ENCODE measurements at places on chromosomes 13 and 19.

DNA sequence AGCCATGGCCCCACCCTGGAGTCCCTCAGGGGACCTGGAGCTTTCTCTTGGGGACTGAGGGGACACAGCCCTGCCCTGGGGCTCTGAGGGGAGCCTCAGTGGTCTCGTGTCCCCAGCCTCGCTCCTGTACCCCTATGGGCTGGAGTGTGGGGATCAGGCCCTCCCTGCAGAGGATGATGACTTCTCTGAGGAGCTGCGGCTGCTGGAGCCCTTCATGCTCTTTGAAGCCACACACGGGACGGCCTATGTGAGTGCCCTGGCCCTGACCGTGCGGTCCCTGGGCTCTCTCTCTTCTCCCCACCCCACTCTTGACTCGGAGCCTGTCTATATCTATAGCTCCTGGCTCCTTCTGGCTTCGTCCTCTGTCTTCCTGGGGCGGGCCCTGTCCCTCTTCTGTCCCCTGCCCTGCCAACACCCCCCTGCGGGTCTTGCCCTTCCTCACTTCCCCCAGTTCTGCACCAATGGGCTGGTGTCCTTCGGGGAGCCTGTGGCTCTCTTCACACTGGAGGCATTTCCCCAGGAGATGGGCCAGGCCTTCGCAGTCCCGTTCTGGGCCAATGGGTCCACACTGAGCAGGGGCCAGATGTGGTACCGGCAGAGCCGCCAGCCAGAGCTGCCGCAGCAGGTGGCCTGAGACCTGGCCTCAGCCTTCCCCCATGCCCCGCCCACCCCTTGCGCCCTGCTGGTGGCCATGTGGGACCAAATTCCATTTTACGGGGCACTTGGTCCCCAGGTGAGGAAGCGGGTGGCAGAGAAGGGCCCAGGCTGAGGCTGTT is 33.1 kb downstream of the HPN start:
- no peak for DNase-seq

DNA sequence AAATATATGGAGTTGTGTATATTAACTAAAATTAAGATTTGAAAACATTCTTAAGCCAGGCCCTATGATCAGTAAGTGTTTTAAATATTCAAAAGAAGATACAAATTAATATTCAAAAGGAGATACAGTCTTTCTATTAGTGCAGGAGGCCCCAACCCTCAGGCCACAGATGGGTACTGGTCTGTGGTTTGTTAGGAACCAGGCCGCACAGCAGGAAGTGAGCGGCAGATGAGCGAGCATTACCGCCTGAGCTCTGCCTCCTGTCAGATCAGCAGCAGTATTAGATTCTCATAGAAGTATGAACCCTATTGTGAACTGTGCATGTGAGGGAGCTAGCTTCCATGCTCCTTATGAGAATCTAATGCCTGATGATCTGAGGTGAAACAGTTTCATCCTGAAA is 232.9 kb downstream of the FOXO1 start:
- no peak for DNase-seq

DNA sequence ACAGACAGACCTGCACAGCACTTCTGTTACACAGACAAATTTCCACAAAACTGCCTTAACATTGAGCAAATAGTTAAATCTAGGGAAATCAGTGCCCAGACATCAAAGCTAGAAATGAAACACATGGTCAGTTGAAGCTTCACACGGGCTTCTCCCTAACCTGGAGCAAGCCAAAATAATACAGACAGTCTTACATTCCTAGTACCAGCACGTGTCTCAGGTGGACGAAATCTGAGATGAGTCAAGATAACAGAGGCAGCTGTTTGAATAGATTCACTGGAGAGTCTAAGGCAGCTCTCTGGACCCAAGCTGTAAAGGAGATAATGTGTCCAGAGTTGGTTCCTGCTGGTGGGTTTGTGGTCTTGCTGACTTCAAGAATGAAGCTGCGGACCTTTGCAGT is 4.1 kb upstream of the ZNF699 start:
- DNase-seq = no peak

DNA sequence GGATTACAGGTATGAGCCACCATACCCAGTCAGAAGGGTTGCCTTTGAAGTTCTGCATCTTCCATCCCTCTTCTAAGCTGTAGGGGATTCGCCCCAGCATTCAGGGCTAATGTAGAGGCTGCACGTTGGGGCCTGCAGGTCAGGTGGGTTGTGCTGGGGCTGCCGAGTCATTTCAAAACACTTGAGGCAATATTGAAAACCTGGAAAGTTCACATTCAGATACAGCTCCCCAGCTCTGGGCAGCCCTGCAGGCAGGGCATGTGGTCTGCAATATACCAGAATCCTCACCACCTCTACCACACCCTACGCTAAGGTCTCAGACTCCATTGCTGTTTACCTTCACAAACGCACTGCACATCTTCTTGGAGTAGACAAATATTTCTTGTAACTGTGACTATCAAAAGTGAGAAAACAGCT is 24.6 kb downstream of the CCNE1 start:
- no peak for DNase-seq

- DNase-seq = no peak
Observed at GRCh38 chr13:59144700-59145099, 1019.0 kb downstream of the DIAPH3 start.

DNA sequence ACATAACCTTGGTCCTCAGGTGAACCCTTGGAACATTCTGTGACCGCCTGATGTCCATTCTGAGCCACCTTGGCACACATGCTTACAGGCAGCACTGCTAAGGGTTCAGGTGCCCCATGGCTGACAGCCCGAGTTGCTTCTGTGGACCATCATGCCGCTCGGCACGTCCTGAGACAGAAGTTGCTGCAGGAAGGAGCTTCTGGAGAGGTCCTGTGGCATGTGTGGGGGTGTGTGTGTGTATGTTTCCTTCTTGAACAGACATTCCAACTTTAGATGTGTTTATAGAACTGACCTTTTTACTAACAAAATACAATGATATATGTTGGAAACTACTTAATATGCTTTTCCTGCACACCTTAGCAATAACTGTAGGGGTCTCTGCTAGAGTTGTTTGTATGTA is 4.8 kb upstream of the C1QTNF9 start:
- no peak for DNase-seq

- no peak for DNase-seq
Observed at GRCh38 chr19:16091546-16092475, 15.5 kb downstream of the TPM4 start.

DNA sequence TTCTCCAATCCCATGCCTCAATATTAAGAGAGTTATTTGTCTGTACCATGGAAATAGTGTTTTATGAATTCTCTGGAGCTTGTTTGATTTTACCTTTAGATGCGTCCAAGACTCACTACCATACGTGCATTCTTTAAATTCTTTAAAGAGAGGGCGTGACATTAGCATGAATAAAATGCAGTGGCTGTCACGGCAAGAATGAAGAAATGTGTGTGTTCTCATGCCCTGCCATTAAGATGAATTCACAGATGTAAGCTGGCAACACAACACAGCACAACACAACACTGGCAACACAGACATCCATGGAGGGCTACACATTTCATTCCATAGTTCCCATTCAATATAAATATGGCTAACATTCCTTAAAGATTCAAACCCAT is 213.4 kb downstream of the ENOX1 start:
- no peak for DNase-seq

DNA sequence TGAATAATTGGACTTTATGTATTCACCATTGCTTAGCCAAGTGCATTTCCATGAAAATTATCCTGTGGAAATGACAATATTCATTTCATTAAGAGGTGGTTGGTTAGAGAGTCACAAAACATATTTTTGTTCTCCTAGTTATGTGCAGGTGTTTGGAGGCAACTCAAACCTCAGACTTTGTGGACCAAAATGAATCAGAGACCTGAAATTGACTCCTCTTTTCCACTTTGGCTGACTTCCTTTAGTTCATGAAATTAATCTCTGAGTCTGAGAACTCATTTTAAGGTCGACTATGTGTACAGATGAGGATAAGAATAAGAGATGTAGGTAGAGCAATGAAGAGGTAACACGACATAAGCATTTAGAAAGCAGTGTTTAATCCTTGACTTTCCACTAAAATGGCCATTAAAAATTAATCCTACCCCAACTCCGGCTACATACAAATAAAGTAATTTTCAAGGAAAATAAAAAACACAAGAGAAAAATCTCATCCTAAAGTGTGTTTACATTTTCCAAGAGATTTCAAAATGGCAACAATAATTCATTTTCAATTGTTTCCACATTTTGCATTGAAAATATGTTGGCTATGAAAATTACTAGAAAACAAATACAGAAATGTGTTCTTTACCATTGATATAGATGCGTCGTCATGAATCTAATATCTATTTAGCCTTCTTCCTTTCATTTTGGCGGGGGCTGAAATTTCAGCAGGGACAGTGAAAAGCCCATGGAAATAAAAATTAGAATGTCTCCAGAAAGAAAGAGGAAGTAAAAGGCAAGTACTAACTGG is 185.4 kb upstream of the CSNK1A1L start:
- no peak for DNase-seq

GRCh38 chr13:102172406-102172805 is 229.4 kb downstream of the FGF14 start:
- DNase-seq = no peak

DNA sequence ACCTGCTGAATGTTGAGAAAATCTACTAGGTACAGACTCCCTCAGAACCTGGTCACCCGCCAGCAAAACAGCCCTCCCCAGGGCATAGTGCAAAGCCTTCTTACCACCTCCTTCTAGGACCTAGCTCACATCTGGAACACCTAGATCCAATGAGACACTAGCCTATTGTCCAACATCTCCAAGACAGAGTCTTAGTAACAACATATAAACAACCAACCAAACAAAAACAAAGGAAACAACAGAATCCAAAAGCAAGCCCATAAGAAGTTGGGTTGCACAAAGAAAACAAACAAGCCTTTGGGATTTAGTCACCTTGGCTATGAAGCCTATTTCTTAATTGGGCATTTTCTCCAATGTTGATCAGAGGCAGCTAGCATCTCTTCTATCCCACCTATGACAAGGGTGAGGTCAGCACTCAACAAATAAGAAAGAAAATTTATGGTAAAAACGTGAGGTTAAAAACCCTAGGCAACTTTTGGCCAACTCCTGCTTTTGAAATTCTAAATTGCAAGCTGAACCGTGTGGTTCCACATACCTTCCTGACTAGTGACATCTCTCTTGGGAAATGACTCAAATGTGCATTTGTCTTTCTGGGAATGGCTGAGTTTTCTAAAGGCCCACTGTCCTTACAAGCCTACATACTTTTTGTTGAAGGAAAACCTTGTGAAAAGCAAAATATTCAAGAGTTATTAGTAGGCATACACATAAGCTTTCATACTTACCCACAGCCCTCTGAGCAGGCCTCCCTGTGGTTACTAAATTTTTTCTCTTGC is 66.7 kb downstream of the FAM216B start:
- no peak for DNase-seq

- DNase-seq = no peak
Observed at GRCh38 chr13:73136776-73137175, 78.0 kb downstream of the KLF5 start.

- DNase-seq = no peak
Observed at GRCh38 chr13:95955255-95955654, 97.9 kb downstream of the UGGT2 start.

DNA sequence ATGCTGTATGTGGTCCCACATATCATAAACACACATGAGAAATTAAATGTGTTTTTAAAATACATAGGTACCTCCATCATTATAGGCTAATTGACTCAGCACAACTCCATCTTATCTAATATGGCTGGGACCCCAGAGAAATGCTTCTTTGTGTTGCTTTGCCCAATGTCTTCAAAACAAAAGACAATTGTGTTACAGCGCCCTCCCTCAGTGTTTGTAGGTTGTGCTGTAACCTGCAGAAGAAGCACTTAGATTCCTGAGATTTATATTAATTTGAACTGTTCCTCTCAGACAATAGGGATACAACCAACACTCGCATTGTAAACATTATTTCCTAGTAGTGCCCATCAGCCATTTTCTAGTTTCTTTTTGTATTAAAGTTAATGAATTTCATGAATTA is 303.4 kb downstream of the MZT1 start:
- DNase-seq = no peak

GRCh38 chr13:87810920-87811344 is 139.8 kb downstream of the SLITRK5 start:
- no peak for DNase-seq

GRCh38 chr13:113169277-113170272 is 11.1 kb downstream of the PROZ start:
- peak; percentile 60 for DNase-seq

DNA sequence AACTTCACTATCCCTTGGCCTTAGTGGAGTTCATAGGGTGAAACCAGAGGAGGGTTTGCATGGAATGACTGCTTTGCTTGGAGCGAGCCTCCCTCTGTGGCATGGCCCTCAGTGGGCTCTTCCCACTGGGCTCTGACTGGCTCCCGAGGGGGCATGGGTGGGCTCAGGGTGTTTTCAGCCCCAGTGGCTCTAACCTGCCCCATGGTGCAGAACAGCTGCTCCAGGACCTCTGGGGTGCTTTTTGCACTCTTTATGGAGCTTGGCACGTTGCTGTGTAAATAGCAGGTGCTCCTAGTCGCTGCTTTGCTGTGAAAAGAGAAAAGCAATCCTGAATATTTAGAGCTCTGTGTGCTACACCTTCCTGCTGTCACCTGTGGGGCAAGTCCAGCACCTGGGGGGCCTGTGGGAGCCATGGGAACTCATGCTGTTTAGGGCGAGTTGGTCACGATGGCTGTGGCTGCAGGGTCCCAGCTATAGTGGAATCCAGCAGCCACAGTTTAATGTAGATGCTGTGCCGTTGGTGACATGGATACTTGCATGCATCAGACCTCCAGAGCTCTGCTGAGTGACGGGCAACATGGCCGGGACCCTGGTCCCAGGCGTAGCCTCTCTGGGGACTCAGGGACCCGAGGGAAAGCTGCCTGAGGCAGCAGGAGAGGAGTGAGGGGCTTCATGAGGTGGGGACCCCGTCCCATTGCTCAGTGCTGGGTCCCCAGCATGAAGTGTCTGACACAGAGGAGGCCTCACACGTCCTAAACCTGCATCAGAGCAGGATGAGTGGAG is 14.3 kb upstream of the MCF2L start:
- no peak for DNase-seq

GRCh38 chr13:62847520-62847919 is 1431.9 kb upstream of the PCDH20 start:
- no peak for DNase-seq

GRCh38 chr13:30376426-30377311 is 45.6 kb upstream of the UBE2L5 start:
- DNase-seq = no peak

DNA sequence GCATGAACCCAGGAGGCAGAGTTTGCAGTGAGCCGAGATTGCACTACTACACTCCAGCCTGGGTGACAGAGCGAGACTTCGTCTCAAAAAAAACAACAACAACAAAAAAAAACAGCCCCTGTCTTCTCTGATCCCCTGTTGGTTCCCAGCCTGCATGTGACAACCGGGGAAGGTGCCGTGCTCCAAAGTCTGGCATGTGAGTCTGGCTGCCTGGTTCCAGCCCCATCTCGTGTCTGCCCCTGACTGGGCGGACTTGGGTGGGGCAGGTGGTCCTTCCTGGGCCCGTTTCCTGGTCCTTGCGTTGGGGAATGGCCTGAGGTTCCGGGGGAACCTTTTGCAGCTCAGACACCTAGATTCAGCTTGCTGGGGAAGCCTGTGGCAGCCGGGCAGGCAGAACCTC is 50.5 kb downstream of the DNM2 start:
- no peak for DNase-seq

All from HuH-7.5 (cell line).